ENCODE measurements at places on chromosomes 16 and 17.

DNA sequence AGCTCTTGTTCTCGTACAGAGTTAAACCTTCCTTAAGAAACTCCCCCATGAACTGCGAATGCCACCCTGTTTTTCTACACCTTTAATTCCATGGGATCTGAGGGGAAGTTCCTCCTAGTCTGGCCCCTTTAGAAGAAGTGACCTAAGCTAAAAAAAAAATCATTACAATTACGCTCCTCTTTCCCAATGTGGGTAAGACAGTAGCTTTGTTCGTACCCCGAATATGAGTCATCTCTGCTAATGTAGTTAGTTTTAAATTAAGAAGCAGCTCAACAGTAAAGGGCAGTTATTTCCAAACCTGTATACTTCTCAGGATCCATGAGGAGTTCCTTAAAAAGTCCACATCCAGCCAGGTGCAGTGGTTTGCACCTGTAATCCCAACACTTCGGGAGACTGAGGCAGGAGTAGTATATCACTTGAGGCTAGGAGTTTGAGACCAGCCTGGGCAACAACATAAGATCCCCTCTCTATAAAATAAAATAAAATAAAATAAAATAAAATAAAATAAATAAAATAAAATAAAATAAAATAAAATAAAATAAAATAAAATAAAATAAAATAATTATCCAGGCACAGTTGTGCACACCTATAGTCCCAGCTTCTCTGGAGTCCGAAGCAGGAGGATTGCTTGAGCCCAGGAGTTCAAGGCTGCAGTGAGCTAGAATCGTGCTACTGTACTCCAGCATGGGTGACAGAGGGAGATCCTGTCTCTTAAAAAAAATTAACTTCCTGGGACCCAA, 26.1 kb downstream of the RCVRN start:
- peak; percentile 64 for DNase-seq

DNA sequence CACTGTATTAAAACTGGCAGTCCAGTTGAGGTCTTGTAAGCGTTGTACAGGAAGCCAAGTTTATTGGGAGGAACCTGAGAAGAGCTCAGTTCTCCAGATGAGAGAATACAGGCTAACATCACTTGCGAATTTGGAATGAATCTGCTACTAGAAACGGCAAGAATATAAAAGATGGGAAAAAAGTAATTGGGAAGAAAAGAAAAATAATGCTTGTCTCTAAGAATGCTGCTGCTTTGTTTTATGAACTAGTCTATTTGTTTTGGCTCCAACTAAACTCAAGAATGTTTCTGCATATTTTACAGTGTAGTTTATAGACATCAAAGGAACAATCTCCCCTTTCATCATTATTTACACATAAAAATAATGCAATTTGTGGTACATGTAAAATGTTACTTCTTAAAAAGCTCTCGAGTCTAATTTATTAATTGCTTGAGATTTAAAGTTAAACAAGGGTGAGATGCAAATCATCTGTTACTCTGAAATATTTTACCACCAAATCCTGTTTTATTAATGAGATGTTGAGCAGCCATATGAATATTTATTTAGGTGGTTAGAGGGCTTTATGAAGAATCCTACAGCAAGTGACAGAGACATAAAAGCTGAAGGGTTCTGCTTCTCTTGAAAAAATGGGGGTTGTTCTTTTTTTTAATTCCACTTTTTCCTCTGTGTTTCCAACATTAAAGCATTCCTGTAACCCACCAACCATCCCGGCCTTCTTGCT, 162.1 kb upstream of the AXIN2 start:
- DNase-seq: peak; percentile 37

DNA sequence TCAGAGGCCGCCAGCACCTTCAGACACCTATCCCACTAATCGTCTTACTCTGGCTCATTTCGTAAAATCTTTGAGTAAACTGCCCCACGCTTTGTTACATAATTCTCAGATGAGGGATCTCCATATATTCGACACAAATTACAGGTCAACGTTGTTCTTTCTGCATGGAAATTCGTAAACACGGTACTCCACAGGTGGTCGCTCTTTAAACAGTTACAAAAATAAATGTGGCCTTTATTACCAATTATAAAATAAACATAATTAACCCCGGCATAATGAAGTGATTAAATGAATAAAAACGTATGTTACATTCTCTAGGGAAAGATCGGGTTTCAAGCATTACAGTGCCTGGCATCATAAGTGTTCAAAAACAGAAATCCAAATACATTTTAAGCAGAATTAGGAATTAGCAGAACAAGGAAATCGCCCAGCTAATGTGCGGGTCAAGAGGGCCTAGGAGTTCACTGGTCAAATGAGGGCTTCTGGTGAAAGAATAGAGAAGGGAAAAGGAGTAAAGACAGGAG, 943 bp upstream of the PIP4K2B start:
- no peak for DNase-seq

DNA sequence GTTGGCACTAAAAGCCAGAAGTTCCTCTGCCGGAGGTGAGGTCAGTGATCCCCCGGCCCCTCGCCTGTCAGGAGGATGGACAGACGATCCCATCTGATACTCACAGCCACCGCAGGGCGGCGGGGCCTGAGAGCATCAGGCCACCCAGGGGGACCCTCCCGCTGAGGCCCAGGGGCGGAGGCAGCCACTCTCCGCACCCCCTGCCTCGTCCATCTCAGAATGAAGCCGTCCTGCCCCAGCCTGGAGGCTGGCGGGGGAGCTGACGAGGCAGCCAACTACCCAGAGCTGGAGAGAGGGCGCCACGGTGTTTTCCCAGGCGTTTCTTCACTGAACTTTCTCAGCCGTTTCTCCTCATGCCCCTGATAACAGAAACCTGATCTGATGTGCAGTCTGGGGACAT, 22.6 kb downstream of the TPSD1 start:
- DNase-seq: no peak

DNA sequence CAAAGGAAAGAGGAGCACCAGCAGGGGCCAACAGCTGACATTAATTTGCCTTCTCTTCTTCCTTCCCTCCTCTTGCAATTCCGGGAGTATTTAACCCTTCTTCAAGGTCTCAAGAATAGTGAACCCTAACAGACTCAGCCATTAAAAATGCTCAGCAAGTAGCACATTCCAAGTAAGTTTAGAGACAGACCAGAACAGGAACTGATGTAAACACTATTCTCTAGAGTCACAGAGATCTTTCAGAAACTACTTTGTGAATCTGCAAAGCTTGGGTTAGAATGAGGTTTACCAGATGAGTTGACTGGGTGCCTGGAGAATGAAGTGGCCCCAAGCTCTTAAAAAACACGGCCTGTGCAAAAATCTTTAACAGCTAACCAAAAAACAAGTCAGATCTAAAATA, 50.9 kb downstream of the TEX2 start:
- DNase-seq: peak; percentile 76

Measured in AG10803 (cell line).